Activated CD8-positive, alpha-beta T cell treated with anti-CD3 and anti-CD28 coated beads, Interleukin-2, amount 10 ng/mL, durations not matched to agents 7 days and 5 days (primary cell): ENCODE measurements at places on chromosomes 5 and 9. TPM values are rescaled to one million over a fixed set of nuclear protein-coding genes. Genes with fewer than 3 reads are reported as not detected.

TICAM2 gene
- total RNA-seq = 0.47 TPM

DNA sequence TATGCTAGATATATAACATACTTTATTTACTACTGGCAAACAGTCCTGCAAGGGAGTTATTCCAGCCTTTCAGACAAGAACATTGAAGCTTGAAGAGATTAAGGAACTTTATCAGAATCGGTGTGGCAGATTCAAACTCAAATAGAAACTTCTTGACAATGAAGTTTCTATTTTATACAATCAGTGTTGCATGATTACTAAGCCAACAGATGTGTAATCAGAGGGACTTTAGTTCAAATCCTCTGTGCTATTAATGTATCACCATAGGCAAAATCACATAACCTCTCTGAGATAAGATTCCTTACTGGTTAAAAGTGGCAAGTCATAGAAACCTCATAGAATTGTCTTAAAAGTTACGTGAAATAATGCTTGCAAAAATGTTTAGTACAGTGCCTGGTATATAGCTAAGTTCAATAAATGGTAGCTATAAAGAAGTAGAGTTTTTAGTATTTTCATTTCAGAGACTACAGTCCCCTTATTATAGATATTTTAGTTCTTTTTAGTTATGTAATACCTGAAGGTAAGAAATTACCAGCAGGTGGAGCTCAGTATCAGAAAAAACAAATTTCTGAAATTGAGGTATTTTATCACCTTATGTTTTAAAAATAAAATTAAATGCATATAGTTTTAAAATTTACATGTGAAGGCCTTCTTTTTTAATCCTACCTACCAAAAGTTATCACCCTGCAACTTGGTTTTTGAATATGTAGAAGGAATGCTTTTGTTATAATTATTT lies 172.1 kb downstream of the FER start:
- no peak overlapping the region for H3K4me3 ChIP-seq
- no peak overlapping the region for H3K27ac ChIP-seq
- H3K4me1 ChIP-seq = no peaks in the 10 kb centered on the region
- H3K27me3 ChIP-seq = no peaks in the 10 kb centered on the region
- no peak for DNase-seq
- no peaks in the 10 kb centered on the region for H3K36me3 ChIP-seq

DNA sequence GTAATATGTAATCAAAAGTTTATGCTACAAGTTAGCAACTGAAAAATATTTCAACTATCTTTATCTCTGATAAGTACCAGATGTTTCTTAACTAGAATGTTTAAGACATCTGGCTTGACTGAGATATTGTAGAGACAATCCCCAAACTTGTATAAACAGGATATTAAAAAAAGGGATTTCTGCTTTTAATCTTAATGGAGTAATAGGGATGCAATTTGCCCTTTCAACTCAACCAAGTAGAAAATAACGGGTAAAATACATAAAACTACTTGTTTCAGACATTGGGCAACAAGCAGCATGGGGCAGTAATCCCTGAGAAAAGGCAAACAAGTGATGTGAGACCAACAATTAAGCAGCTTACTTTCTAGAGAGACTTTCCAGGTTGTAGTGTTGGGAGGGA lies 9.4 kb upstream of the ADAMTS12 start:
- no peak overlapping the region for H3K4me3 ChIP-seq
- no peaks in the 10 kb centered on the region for H3K4me1 ChIP-seq
- peaks cover 7% of the 10 kb centered on the region for H3K27me3 ChIP-seq
- no peak for DNase-seq
- no peaks in the 10 kb centered on the region for H3K36me3 ChIP-seq
- H3K27ac ChIP-seq = no peak overlapping the region

DNA sequence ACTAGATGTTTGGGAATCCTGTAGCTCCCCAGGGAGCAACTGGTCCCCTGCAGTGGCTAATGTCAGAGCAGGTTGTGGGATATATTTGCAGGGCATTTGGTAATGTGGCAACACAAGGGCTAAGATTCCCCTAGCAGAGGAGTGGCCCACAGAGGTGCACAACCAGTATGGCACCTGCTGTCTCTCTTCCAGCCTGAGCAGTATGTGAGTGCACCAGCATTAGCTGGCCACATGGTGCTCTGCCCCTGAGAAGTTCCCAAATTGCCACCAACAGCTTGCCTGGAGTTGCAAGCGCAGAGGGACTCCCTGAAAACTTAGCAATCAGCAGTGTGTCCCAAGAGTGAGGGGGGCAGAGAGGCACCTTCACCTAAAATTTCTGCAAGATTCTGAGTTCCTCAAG lies 53.2 kb upstream of the SNCAIP start:
- no peaks in the 10 kb centered on the region for H3K36me3 ChIP-seq
- DNase-seq = no peak
- H3K27ac ChIP-seq = no peak overlapping the region
- H3K4me3 ChIP-seq = no peak overlapping the region
- H3K27me3 ChIP-seq = no peaks in the 10 kb centered on the region
- H3K4me1 ChIP-seq = no peaks in the 10 kb centered on the region

GRCh38 chr5:78527054-78527859 lies 121.3 kb downstream of the LHFPL2 start:
- no peak overlapping the region for H3K4me3 ChIP-seq
- no peaks in the 10 kb centered on the region for H3K4me1 ChIP-seq
- no peak for DNase-seq
- H3K36me3 ChIP-seq = no peaks in the 10 kb centered on the region
- H3K27me3 ChIP-seq = peaks cover 23% of the 10 kb centered on the region

CDHR2 gene
- total RNA-seq = 2.2 TPM

DNA sequence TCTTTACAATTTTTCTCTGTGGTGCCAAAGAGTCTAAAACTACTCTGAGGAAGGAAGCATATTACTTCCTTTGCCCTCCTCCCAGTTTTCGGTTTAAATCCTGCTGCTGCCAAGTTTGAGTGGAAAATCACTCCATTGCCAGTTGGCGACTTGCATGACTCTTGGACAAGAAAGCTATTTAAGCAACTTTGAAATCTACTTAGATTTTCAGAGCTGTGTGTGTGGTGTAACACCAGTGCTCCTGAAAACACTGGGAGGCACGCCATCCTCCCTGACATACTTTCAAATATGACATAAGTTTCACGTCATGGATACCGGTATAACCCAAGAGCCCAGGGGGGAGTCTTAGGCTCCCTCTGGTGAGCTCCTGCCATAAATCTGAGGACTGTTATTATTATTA lies 83.5 kb upstream of the RIOK2 start:
- no peaks in the 10 kb centered on the region for H3K4me1 ChIP-seq
- no peak overlapping the region for H3K4me3 ChIP-seq
- no peak for DNase-seq
- H3K27me3 ChIP-seq = no peaks in the 10 kb centered on the region
- no peak overlapping the region for H3K27ac ChIP-seq
- no peaks in the 10 kb centered on the region for H3K36me3 ChIP-seq

GRCh38 chr5:133052317-133053175 lies 733 bp downstream of the HSPA4 start:
- peak overlapping the region; percentile 100 for H3K27ac ChIP-seq
- peaks cover 54% of the 10 kb centered on the region for H3K4me1 ChIP-seq
- H3K36me3 ChIP-seq = peaks cover 21% of the 10 kb centered on the region
- peak overlapping the region; percentile 98 for H3K4me3 ChIP-seq
- DNase-seq = peak; percentile 73

DNA sequence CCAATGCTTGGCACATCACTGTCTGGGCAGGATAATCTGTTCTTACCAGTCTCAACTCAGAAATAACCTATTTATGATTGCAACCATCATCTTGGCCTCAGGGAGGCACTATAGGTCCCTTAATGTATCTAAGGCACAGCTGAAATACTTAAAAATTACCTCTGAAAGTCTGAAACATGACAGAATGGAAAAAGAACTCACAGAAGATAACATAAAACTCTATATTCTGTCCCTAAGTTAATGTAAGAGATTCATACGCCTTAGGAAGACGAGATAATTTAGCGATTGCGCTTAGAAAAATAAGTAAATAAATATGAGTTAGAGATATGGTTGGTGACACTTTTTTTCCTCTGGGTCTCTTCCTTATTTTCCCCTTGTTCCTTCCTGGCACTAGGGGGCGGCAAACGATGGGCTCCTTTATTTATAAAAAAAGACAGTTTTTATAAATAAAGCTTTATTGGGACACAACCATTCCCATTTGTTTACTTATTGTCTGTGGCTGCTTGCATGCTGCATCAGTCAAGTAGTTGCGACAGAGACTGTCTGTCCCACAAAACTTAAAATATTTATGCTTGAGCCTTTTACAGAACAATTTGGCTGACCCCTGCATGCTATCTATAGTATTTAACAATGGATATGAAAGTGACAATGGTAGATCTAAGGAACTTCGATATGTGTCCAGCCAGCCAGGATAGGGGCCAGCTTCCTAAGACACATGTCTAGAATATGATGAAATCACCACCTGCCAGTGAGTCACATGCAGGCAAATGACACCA lies 79.6 kb downstream of the PDE4D start:
- H3K36me3 ChIP-seq = no peaks in the 10 kb centered on the region
- peaks cover 3% of the 10 kb centered on the region for H3K4me1 ChIP-seq
- peak; percentile 39 for DNase-seq
- peaks cover 3% of the 10 kb centered on the region for H3K27me3 ChIP-seq

DNA sequence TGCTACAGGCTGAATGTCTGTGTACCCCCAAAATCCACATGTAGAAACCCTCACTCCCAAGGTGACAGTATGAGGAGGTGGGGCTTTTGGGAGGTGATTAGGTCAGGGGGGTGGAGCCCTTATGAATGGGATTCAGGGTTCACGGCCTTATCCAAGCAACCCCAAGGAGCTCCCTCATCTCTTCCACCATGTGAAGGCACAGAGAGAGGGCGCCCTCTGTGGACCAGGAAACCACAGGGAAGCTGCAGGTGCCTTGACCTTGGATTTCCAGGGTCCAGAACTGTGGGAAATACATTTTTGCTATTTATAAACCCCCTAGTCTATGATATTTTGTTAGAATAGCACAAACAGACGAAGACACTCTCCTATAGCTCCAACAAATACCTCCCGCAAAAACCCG lies 53.6 kb upstream of the IRX2 start:
- no peak for DNase-seq
- no peak overlapping the region for H3K27ac ChIP-seq
- no peak overlapping the region for H3K4me3 ChIP-seq

- no peaks in the 10 kb centered on the region for H3K4me1 ChIP-seq
- DNase-seq = no peak
- peaks cover 18% of the 10 kb centered on the region for H3K27me3 ChIP-seq
- H3K36me3 ChIP-seq = no peaks in the 10 kb centered on the region
- no peak overlapping the region for H3K27ac ChIP-seq
- H3K4me3 ChIP-seq = no peak overlapping the region
These were observed 146.4 kb downstream of the EGFLAM start for GRCh38 chr5:38404667-38405276.

DNA sequence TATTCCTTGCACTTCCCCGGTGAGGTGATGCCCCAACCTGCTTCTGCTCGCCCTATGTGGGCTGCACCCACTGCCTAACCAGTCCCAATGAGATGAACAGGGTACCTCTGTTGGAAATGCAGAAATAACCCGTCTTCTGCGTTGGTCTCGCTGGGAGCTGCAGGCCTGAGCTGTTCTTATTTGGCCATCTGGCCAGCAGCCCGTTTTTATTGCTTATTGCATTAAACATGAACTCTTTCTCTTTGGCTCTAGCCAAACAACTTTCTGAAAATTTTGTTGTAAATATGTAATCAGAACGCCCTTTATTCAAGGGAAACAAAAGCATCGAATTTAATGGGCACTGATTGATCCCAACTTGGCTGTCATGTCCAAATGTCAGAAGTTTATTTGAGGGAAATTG lies 124.7 kb upstream of the FTMT start:
- H3K4me1 ChIP-seq = no peaks in the 10 kb centered on the region
- H3K36me3 ChIP-seq = no peaks in the 10 kb centered on the region
- no peak for DNase-seq
- no peaks in the 10 kb centered on the region for H3K27me3 ChIP-seq
- H3K27ac ChIP-seq = no peak overlapping the region

GRCh38 chr5:131740477-131740876 lies 56.3 kb downstream of the FNIP1 start:
- H3K4me1 ChIP-seq = peaks cover under 1% of the 10 kb centered on the region
- DNase-seq = no peak
- H3K27ac ChIP-seq = no peak overlapping the region
- H3K4me3 ChIP-seq = no peak overlapping the region
- peaks cover 54% of the 10 kb centered on the region for H3K36me3 ChIP-seq

NUTM2G gene
- total RNA-seq = not detected

NFIB gene
- not detected for total RNA-seq

GRCh38 chr9:4862506-4863250 lies 69.9 kb downstream of the RCL1 start:
- peaks cover 29% of the 10 kb centered on the region for H3K36me3 ChIP-seq
- no peak overlapping the region for H3K27ac ChIP-seq
- peaks cover 23% of the 10 kb centered on the region for H3K4me1 ChIP-seq
- no peak for DNase-seq
- no peaks in the 10 kb centered on the region for H3K27me3 ChIP-seq
- H3K4me3 ChIP-seq = no peak overlapping the region

DNA sequence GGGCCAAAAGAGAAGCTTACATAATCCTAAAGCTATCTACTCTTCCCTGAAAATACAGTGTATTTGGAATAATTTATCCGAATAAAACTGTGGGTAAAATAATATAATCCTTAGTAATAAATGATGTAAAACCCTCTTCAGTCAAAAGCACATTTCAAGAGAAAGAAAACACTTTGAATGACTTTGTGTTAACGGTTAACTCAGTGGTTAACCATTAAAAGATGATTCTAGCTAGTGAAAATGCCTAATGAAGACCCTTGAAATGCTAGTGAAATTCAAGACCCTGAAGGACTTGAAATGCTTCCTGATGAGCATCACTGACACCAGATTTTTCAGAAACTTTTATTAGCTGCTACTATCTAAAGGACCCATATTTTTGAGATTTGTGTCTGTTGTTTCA lies 70.7 kb downstream of the COX7C start:
- no peaks in the 10 kb centered on the region for H3K4me1 ChIP-seq
- H3K27ac ChIP-seq = no peak overlapping the region
- H3K36me3 ChIP-seq = no peaks in the 10 kb centered on the region
- no peak for DNase-seq

DNA sequence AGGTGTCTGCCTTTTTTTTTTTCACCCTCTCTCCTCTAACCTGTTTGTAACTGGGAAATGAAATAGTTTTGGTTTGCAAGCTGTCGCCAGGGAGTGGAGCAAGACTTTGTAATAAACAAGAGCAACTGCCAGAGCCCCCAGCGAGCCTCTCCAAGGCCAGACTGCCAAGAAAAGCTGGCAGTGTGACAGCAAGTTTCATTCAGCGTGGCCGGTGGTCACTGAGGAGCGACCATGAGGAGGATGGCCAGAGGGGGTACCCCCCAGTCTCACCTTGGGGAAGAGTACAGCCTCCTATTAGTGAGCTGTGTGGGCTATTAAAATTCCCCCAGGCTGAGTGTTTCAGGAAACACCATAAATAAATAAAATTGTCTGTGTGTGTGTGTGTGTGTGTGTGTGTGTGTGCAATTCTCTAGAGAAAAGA lies 49.9 kb downstream of the ZFAND5 start:
- DNase-seq = no peak
- H3K27me3 ChIP-seq = peaks cover 5% of the 10 kb centered on the region
- H3K27ac ChIP-seq = no peak overlapping the region
- no peaks in the 10 kb centered on the region for H3K4me1 ChIP-seq
